Activated CD8-positive, alpha-beta memory T cell treated with anti-CD3 and anti-CD28 coated beads for 48 hours (primary cell): ENCODE measurements at places on chromosomes 4 and X.

GRCh38 chrX:98924511-98924910 is 1485.6 kb downstream of the PCDH19 start:
- DNase-seq, result no peak

- no peak for DNase-seq
These were observed 126.7 kb downstream of the EMCN start for GRCh38 chr4:100391086-100391485.

DNA sequence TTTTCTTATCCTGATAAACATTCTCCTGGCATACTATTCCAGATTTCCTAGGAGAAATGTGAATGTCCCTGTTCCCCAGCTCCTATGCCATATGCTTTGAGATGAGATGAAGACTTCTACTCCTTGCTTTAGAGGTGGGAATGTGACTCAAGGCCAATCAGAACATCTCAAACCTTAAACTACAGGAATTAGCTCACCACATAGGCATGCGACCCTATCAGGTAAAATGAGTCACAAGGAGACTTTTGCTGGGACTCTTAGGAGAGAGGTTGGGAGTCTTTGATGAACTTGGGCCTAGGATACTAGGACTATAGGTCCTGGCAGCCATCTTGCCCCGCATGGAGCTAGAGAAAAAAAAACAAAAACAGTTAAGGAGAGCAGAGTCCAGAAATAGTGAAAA is 5.8 kb upstream of the USO1 start:
- no peak for DNase-seq

- no peak for DNase-seq
These were observed 29.8 kb upstream of the KLF3 start for GRCh38 chr4:38634047-38634759.

DNA sequence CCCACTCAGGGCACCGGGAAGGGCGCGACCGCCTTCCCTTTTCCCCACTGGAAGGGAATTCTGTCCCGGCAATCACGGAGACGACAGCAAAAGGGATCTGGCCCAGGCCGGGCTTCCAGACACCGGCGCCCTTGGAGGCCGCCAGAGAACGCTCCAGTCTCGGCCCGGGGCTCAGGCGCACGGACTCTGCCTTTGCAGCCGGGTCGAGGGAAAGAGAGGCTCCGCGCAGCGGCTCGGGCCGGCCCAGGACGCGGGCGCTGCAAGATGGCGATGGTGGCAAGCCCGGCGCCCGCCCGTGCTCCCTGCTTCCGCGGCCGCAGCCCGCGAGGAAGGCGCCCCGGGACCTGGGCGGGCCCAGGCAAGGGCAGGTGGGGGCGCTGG is 1.1 kb downstream of the CTBP1 start:
- DNase-seq, result peak; percentile 32

DNA sequence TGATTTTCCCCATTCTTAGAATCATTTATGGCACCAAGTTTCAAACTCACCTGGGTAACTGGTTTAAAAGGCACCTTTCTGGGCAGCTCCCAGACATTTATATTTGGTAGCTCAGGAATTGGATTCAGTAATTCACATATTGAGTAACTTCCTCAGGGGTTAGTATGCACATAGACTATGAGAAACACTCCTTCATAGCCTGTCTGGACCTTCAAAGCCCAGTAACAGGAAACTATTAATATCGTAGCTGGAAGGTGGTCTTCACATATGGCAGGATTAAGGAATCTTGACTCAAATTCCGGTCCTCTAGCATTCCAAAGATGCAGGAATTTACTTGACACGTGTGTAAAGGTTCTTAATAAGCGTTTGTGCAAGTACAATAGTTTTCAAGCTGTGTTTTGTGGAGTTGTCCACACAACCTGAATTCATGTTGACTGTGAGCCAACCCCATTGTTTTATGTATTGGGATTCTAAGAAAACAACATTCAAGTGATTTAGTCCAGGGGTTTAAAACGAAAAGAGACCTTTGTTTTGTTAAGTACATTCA is 78.4 kb downstream of the PLS3 start:
- no peak for DNase-seq

GRCh38 chrX:44585866-44586265 is 43.2 kb upstream of the FUNDC1 start:
- no peak for DNase-seq

DNA sequence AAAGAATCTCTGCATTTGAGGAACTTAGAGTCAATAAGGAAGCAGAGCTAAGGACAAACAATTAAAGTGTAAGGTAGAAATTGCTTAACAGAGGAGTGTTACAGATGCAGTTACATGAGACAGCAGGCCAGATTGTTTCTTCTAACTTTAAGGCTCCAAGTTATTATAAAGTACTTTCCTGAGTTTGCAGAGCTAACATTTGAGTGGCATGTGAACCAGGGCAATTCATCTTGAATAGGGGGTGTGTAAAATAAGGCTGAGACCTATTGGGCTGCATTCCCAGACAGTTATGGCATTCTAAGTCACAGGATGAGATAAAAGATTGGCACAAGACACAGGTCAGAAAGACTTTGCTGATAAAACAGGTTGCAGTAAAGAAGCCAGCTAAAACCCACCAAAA is 7.6 kb upstream of the LNX1 start:
- DNase-seq, result no peak

DNA sequence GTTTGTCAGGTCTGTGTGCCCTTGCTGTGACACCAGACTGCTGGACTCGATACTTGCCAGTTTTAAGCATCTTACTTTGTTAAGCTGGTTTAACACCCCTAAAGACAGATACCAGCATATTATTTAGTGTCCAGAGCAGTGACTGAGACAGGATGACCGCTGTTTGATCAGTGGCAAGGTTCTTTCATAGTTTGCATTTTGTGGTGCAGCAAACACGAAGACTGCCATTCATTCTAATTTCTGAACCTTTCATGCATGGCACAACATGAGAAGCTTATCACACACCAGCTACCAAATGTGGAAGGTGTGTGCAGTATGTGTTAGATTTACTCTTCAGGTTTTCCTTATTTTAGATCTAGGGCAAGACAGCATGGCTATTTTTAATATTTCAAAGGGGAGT is 28.2 kb downstream of the JADE1 start:
- no peak for DNase-seq

DNA sequence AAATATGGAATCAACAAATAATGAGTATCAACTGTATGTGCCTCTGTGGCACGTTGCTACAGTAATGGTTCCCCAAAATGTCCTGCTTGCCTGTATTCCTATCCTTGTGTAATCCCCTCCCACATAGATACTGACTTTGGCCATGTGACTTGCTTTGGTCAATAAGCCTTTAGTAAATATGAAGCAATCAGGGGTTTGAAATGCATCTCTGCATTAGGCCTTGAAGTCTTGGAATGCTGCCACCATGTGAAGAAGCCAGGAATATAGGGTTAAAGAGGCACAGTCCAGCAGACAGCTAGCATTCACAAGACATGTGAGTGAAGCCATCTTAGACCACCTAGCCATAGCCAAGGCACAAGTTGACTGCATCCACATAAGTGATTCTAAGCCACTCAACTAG is 190.9 kb downstream of the GABRB1 start:
- no peak for DNase-seq

GRCh38 chrX:100647095-100647494 is 3.1 kb downstream of the SRPX2 start:
- no peak for DNase-seq

DNA sequence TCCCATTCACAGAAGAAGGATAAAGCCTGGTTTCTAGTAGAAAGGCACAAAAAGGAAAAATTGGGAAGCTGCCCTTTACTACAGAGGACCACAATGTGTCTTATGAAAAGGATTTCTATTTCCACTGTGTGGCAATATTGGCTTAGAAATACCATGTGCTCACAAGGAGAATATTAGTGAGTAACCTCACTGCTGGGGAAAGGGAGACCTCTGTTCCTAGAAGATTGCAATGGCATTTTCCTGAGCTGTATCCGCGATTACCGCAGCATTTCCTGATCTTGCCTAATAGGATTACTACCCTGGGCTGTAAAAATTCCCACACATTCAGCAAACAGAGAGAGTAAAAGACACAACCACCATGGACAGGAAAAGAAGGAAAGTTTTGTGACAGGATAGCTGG is 308.8 kb upstream of the TECRL start:
- DNase-seq, result no peak

DNA sequence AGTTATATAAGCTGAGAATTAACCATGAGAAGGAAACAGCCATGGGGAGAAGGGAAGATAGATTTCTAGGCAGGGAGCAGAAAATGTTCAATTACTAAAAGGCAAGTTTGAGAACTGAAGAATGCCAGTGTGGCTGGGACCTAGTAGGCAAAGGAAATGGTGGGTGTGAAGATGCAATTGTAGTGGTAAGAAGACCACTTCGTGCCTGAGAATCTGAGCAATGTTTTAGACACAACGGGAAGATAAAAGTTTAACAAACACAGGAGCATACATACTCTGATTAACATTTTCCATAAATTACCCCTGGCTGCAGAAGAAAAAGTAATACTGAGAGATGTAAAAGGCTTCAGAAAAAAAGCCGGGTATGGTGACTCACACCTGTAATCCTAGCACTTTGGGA is 18.1 kb upstream of the MMRN1 start:
- no peak for DNase-seq

DNA sequence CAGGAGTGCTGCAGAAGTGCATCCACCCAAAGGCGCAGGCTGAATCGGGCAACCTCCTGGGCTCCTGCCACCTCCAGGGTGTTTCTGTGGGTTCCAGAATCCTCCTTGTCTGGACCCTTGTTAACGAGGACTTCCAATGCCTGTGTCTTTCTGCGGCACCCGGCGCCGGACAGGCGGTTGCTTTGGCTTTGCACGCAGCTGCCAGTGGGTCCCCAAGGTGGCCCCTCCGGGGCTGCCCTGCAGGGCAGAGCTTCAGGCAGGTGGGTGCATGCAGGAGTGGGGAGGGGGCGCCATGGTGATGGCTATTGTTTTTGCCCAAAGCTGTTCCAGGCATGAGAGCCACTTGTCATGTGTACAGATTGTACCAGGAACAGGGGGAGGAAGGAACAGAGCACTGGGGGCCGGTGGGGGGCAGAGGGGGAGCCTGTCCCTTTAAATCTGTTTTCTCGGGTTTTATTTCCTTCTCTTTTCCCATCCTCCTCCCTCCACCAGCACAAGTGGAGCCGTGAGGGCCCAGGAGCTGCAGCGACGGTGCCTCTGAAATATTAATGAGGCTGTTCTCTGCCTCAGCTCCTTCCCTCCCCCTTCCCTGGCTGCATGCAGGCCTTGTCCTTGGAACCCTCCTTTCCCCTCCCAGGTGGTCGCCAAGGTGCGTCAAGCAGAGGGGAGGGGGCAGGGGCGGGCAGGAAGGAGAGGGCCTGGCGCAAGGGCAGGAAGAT is 13.1 kb downstream of the ATP2B3 start:
- no peak for DNase-seq

DNA sequence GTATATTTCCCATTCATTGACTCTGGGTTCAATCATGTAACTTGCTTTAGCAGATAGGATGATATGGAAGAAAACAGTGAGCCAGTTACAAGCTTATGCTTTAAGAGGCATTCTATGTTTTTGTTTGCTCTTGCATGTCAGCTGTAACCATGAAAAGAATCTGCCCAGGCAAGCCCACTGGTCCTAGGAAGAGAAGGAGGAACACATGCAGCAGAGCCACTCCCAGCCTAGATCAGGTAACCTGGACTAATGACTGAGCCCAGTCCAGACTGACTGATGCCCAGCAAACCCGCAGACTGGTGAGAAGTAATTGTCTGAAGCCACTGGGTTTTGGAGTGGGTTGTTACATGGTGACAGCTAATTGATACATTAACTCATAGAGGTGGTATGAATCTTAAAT is 167.9 kb downstream of the COL4A6 start:
- no peak for DNase-seq

DNA sequence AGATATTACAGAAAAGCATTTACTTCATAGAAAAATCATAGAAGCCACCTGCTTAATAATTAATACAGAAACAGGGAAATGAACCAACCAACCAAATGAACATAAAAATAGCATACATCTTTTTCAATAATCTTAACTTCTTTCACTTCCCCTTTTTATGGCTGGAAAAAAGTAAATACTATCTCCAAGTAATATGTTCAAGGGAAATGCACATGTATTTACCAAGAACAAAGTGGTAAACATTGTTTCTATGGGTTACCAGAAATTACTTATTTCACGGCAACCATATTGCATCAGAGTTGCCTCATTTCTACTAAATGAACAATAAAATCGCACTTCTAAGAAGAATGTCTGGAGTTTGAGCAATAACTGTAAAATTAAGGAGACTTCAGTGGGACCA is 321.3 kb downstream of the TMA16 start:
- no peak for DNase-seq

DNA sequence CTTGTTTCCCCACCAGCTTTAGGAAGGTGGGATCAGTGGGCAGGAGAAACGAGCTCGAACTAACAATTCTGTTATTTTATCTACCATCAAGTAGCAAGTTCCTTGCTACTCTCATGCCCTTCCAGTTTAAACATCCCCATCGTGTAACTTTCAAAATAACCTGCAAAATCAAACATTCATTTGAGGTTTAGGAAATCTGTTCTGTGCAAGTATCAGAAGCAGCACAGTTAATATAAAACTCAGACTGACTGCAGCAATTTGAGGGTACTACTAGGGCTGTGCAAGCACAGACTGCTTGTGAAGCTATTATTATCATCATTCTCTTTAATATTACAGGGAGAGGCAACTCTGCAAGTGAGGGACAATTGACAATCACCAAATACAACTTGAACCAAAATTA is 48.0 kb downstream of the CHST7 start:
- no peak for DNase-seq

- DNase-seq, result no peak
These were observed 397.6 kb upstream of the TENM3 start for GRCh38 chr4:181845617-181846016.

GRCh38 chr4:55087913-55088260 is 37.5 kb downstream of the KDR start:
- DNase-seq, result no peak
